ENCODE measurements at places on chromosomes 12 and 14.

DNA sequence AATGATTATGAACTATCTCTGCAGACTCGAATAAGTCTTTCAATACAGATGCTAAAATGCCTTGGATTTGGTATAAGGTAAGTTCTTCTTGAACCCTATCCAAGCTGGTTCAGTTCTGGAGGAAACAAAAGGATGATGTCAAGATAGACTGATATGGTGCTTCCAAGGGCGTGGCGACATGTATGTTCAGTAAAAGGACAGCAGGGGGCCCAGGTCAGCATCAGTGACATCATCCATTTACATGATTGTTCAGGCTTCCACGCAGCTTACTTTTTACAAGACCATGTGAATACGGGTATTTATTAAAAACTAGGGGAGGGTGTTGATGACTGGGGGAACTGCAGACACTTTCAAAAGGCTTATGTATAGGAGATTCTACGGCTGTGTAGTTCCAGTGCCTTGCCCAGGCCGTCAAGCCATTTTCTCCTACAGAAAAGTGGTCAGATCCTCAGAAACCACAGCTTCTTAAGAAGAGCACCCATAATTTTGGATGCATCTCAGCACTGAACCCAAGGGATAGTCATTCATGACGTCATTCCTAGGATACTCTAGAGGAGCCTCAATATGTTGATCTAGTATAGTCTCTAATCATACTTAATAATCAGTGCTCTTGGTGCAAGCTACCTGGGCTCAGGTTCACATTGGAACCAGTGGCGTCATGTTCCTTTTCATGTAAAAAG, 527.7 kb downstream of the FUT8 start:
- no peak for DNase-seq

- no peak for DNase-seq
Observed at GRCh38 chr12:19382563-19382962, 56.7 kb upstream of the AEBP2 start.

GRCh38 chr12:57838594-57839302, 7.8 kb downstream of the CTDSP2 start:
- no peak for DNase-seq

DNA sequence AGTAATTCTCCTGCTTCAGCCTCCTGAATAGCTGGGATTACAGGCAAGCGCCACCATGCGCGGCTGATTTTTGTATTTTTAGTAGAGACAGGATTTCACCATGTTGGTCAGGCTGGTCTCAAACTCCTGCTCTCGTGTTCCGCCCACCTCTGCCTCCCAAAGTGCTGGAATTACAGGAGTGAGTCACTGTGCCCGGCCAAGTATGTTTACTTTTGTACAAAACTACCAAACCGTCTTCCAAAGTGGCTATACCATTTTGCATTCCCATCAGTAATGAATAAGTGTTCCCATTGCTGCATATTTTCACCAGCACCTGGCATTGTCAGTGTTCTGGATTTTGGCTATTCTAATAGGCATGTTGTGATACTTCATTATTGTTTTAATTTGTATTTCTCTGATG, 8.4 kb upstream of the KRT6A start:
- DNase-seq = no peak

- no peak for DNase-seq
Observed at GRCh38 chr12:116171549-116171948, 105.9 kb downstream of the MED13L start.

GRCh38 chr12:90990611-90991010, 14.2 kb downstream of the EPYC start:
- DNase-seq = no peak

DNA sequence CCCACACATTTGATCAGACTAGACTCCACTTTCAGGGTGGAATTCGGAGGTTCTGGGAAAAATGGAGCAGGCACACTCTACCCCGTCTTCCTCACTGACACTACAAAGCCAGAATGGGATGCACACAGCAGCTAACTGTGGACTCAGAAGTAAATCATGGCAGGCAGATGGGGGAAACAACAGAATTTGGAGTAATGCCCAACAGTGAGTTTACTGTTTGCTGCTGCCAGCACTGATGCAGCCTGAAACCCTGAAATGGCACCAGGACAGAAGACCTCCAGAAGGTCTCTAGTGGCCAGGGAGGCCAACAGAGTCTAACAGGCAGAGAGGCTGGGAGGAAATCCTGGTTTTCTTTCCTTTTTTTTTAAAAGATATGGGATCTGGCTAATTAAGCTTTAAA, 24.6 kb downstream of the KCTD10 start:
- DNase-seq = no peak

DNA sequence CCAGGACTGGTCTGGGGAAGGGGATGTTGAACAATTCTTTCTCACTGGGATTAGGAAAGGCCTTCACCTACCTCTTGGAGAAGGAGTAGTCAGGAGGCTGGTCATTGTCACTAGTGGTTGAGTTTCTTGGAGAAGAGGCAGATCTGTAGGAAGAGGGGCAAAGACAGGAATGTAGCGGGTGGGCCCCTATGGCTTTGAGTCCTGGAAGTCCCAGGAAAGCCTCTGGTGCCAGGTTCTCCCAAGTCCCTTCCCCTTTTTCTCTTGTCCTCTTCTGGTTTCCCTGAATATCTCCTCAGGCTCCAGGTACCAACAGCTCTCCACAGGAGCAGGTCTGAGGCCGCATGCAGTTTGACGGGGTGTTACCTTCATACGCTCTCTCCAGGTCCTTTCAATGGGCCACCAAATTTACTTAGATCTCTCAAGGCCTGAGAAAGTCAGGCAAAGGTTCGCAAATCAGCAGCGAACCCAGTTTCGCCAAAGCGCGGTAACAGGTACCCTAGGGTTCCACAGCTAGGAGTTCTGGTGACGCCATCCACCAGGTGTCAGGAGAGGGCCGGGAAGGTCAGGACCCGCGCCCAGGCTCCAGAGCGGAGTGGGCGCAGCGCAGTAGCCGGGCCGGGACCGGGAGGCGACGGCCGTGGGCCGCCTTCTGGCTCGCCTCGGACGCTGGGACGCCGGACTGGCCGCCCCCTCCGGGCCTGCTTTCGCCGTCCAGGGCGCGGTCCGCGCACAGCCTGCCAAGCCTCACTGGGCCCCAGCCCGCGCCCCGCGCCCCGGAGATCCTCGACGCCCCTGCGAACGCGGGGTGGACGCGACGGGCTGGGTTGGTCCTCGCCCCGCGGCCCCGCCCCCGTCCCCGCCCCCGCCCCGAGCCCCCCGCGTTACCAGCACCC, 795 bp downstream of the SMAGP start:
- no peak for DNase-seq

DNA sequence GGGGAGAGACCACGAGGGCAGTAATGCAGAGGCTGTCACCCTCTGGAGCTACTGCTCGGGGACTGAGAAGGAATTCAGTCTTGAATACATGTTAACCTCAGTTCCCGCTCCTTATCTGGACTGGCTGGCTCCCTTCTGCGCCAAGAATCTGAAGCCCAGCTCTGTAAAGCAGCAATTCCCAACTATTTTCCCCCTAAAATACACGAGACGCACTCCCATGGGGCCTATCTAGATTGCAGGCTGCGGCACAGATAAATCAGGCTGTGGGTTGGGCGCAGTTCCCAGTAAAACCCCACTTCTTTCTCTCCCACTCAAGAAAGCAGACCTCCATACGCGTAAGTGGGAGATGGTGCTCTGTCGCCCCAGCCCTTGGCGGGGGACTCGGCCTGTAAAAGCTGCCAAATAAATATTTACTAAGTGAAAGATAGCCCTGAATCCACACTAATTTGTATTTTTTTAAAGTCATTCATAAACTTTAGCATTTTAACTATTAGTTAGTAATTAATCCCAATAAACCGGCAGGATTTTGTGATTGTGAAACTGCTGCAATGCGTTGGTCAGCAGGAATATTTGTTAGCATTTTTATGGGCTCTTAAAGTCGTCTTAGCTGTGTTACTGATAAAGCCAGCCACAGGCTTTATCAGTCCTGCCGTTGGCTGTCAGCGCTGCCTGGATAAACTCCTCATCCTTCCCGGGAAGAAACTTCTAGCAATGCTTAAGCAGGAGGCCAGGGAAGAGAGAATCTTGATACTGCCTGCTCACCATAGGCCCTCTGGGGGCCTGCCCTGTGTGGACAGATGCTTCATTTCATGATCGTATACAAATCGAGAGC, 17.8 kb downstream of the FBXL14 start:
- DNase-seq = peak; percentile 70

- peak; percentile 84 for DNase-seq
Observed at GRCh38 chr12:96399120-96399918, 920 bp downstream of the CDK17 start.

DNA sequence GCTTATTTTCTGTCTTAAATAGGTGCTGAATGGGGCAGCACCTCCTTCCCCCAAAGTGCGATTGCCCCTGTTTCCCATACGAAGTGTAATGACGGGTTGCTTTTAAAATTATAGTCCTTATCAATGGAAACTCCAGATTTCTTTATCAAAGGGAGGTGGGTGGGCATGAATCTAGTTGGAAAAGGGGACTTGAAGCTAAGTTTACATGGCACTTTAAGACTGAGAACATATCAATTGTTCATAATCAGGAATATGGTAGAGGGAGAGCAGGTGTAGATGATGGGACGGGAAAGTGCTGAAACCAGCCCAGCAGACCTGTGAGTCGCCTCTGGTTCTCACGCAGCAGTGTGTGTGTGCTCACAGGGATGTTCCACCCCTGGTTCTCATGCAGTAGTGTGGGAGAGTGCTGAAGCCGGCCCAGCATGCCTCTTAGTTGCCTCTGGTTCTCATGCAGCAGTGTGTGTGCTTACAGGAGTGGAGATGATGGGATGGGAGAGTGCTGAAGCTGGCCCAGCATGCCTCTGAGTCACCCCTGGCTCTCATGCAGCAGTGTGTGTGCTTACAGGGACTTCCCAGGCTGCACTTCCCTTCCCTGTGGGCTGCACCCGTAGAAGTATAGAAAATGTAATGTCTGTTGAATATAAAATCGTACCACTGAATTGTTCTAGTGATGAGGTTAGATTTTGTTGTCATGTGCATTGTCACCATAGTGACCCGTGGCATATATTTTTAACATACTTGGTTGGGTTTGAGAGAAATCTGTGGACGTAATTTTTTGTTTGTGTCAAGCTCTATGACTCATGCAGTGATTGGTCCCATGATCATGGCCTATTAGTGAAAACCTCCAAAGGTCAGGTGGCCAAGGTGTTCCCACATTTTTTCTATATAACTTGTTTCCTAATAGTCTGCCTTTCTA, 51.6 kb downstream of the GPATCH2L start:
- DNase-seq = no peak

Data from right hindlimb (tissue), 1 donor.